Endodermal cell (in vitro differentiated cells): ENCODE measurements at places on chromosomes 5 and 9. TPM values are rescaled to one million over a fixed set of nuclear protein-coding genes. Genes with fewer than 3 reads are reported as not detected.
A peak's percentile ranks its signal among the peaks of the same experiment; 100 is the strongest.

- DNase-seq = peak; percentile 95
Observed at GRCh38 chr5:139808481-139809330, 13.1 kb downstream of the PSD2 start.

GRXCR2 gene
- total RNA-seq = not detected in 2 replicates

BTNL3 gene
- not detected in 3 replicates for total RNA-seq

GRCh38 chr9:5835808-5836207 is 2.9 kb upstream of the ERMP1 start:
- DNase-seq = no peak

- DNase-seq = no peak
Observed at GRCh38 chr9:8429768-8430167, 630.2 kb upstream of the DMAC1 start.

DNA sequence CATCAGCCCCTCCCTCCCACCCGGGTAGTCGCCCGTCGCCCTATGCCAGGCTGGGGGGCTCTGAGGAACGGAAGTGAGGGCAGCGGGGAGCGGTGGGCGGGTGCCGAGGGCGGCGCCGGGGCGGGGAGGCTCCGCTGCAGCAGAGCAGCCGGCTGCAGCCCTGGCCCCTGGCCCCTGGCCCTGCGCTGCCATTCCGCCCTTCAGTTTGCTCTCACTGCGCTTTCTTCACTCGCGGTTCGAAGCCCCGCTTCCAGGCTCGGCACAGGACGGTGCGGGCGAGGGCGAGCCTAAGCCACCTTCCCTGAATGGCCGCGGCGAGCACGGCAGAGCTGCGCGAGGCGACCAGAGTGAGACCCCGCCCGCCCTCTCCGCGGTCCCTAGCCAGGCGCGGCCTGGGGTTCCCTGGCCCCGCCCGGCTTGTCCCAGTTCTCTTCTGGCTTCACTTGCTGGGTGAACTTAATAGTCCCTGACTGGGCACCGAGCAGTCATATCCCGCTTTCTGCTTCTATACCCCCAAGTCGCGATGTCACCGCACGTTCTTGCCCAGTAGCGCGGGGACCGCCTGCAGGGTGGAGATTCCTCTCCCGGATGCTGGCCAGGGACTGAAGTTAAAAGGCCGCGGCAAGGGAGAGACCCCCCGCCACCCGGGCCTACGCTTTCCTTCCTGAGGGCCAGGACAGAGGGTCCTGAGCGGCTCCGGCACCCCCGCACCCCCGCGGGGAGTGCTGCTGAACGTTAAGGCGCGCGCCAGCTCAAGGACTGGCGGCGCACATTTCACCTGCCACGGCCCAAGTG is 623 bp upstream of the TRIM36 start:
- DNase-seq = peak; percentile 89

NEUROG1 gene
- total RNA-seq = not detected in 3 replicates

- peak; percentile 69 for DNase-seq
Observed at GRCh38 chr9:14768405-14769229, 46.1 kb upstream of the CER1 start.

GRAMD2B gene
- total RNA-seq = 11.1 to 14.0 TPM (median 13.0 TPM) in 3 replicates
